Stimulated activated CD4-positive, alpha-beta T cell treated with anti-CD3 and anti-CD28 coated beads, Interleukin-15, amount 100 ng/mL, for 1 hour (primary cell): ENCODE measurements at places on chromosomes 12 and 14.

- DNase-seq = no peak
Measured at GRCh38 chr12:83826112-83826511, 1086.5 kb downstream of the SLC6A15 start.

GRCh38 chr12:124217508-124218242, 77.2 kb upstream of the RFLNA start:
- DNase-seq = no peak

DNA sequence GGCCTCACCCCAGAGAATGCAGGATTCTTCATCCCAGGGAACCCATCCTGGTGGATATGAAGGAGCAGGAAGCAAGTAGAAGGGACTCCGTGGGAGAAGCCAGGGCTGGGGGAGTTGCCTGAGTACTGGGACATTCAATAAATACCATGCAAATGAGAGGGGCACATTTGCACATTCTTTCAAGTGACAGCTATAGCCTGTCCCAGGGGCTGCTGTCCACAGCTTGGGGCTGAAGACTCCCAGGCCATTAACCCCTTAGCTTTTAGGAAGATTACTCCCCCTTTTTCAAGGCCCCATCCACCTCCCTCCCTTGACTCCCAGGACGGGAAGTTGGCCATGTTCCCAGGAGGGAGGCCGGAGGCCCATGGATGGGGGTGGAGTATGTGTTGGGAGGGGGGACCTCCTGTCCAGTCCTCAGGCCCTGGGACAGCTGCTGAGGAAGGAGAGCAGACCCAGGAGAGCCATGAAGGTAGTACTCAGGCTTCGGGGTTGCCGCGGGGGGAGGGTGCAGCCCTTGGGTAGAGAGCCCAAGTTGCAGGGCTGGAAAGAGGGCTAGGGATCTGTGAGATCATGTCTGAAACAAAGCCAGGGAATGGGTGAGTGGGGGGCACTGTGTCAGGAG, 974 bp upstream of the TNS2 start:
- no peak for DNase-seq

DNA sequence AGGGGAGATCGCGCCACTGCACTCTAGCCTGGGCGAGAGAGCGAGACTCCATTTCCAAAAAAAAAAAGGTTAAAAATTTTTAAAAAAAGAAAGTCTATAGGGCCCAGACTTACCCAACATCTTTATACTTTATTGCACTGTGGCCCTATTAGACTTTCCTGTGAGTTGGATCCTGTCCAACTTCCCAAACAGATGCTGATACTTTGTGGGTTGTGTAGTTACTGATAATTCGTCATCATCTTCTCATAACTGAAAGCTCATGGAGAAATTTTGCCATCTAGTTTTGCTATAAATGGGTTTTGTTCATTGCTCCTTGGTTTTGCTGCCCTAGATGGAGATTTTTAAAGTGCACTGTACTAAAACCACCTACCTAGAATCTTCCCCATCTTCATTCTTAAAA, 31.1 kb downstream of the APOBEC1 start:
- DNase-seq = no peak

DNA sequence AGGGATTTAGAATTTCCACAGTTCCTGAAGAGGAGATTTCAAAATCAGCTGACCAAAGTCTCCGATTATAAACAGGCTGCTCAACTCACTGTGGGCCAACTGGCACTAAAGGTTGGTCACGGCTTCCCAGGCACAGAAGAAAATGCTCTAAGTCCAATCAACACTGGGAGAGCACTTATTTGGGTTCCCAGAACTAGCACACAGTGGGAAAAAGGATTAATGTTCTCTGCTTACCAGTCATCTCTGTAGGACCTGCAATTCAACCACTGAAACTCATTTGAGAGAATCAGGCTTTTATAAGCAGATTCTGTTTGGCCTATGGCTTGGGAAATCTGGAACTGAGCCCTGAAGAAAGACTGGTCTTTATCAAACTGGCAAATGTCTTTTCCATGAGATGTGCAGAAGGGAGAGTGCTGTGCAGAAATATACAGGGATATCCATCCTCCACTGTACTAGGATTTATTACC, 49.4 kb downstream of the ABCC9 start:
- DNase-seq = no peak

DNA sequence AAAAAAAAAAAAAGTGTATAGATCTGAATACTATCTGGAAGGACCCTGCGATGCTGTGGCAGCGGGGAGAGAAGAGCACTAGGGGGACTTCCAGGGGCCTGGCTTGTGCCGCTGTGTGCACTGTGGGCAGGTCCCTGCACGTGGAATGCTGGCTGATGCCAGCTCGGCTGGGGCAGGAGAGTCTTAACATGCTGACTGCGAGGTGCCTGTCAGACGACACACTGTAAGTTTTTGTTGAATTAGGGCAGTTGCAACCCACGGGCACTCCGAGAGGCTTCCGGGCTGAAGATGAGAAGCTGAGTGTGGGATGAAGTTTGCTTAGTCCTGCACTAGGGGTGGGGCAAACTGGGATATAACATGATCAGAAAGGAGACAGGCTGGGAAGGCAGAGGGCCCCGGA, 10.7 kb downstream of the GLT1D1 start:
- DNase-seq = no peak

DNA sequence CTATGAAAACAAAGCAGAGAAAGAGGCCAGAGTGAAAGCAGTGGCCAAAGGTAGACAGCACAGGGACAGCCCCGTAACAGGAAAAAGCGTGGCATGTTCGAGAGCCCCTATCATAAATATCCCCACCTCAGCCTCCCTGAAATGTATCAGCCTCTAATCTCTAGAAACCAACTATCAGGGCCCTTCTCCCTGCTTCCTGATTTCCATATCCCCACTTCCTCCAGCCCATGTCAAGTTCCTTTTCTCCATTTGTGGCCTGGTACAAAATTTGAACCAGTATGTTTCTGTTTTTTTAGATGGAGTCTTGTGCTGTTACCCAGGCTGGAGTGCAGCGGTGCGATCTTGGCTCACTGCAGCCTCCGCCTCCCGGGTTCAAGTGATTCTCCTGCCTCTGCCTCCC, 16.9 kb downstream of the DEPDC4 start:
- DNase-seq = no peak

DNA sequence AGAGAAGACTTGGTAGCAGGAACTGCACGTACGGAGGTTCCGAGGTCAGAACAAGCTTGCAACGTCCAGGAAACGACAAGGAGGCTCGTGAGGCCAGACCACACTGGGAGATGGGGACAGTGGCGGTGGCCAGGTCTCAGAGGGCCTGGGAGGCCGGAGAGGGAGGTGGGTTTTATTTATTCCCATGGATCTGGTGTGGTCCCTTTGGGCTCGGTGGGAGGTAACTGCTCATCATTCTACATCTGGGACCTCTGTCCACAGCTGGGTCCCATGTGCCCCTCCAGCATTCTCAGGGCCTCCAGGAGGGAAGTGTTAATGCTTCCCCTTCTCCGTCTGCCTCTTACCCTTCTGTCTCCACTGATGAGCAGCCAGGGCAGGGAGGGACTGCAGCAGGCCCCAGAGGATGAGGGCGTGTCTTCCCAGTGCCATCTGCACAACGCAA, 35.7 kb upstream of the NCOR2 start:
- no peak for DNase-seq

- DNase-seq = no peak
Measured at GRCh38 chr12:11763760-11764520, 114.5 kb downstream of the ETV6 start.

- DNase-seq = no peak
Measured at GRCh38 chr14:94345344-94346064, 22.4 kb upstream of the SERPINA6 start.

- no peak for DNase-seq
Measured at GRCh38 chr12:25887367-25887766, 71.1 kb upstream of the RASSF8 start.

DNA sequence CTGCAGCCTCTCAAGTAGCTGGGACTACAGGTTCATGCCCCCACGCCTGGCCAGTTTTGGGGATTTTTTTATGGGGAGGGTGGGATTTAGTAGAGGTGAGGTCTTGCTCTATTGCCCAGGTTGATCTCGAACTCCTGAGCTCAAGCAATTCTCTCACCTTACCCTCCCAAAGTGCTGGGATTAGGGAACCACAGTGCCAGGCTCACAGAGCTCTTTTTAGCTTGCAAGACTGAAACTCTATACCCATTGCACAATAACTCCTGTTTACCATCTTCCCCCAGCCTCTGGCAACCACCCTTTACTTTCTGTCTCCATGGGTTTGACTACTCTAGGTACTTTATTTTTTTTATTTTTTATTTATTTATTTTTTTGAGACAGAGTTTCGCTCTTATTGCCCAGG, 25.7 kb upstream of the CDK17 start:
- no peak for DNase-seq

DNA sequence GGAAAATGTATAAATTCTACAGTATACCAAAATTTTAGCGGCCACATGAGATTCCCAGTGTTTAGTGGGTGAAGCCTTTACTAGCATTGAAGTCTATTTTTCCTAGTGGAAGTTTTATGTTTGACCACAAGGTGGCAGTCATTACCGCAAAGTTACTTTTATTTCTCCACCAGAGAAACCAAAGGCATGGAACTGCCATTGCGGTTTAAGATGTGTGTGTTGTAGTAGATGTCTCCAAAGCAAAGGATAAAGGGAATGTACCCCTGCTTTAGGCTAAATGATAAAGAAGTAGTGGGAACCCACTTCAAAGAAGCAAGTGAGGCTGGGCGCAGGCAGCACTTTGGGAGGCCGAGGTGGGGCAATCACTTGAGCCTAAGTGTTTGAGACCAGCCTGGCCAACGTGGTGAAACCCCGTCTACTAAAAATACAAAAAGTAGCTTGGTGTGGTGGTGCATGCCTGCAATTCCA, 140.5 kb downstream of the PRKCH start:
- no peak for DNase-seq

DNA sequence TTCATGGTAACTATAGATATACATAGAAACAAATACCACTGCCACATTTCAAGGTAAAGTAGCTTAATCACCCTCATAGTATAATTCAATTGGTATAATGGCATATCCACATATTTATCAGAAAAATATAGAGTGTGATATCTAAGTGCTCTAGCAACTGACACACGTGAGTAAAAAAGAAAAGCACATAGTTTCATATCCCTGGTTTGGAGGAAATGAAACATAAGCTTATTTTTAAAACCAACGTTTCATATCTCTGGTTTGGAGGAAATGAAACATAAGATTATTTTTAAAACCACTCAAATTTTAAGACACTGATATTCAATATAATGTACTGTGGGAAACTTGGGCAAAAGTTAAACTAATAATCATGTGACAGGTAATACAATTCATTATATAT, 2.1 kb downstream of the OR6C70 start:
- DNase-seq = no peak

DNA sequence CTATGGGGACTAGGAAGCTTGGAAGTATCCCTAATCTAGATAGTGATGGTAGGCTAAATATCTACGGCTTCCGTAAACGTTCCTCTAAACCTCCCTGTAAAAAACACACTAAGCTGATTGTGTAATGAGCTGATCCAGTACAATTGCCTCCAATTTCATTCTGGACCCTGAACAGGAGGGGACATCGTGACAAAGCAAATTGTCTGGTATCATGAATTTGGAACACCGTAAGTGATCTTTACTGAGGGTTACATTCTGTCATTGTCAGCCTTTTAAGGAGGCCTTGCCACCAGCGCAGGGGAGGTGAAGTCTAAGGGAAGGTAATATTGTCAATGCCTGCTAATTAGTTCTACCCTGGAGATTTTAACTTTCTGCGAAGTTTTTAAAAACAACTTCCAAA, 487 bp upstream of the MGST1 start:
- DNase-seq = no peak

GRCh38 chr14:54347044-54347443, 49.8 kb upstream of the CDKN3 start:
- no peak for DNase-seq

GRCh38 chr14:90398841-90399540, 2.2 kb downstream of the CALM1 start:
- DNase-seq = no peak

DNA sequence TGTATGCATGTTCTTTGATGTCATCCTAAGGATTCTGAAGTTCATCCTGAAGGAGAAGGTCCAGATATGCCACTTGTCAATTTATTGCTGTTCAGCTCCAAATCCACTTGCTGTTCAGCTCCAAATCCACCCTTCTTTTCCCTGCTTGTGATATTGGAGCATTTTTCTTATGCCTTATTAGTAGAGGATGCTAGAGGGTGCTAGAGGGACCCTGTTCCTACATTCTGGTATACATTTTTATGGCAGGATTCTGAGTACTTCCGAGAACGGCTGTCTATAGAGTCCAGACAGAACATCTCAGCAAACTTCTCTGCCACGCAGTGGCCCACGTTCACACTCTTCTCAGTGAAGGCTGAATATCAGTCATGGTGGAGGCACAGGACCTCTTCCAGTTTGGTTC, 406.7 kb downstream of the NOVA1 start:
- no peak for DNase-seq

DNA sequence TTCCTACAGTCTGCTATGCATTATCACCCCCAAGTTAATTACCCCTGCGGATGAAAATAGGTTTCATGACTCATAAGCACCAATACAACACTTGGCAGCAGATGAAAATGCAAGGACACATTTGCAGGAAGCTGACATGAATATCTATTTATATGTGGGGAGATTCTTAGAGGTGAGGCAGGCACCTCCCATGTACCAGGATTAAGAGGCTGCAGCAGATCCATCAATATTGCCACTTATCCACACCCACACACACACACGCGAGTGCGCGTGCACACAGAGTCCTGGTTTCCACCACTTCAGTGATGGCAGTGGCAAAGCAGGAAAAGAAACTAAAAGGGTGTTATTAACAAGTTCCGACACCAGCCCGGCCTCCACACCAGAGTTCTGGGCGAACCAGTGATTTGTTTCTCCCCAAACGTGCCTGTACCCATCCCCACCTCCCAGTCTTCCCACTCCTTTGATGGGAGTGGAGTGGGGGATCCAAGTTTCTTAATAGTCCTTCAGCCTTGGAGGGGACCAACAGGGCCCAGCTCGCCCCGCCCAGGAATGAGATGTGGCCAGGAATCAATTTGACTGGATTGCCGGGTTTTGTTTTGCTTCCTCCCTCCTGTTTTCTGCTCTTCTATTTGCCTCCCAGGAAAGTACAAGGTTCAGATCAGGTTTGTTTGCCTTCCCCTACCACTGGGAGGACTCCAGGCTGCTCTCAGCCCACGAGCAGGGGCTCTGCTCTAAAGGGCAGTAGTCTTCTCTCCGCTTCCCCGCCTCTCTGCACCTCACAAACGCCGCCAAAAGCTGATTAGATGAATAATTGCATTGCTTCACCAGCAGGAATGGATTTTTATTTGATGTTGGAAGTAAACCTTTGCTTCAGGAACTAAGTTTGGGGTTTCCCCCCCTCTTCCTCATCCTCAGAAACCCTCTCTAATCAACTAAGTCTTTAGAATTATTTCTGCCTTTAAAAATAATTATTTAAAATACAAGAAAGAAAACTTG, 5.2 kb downstream of the IRF2BPL start:
- DNase-seq = no peak
